Astrocyte (in vitro differentiated cells and primary cell): ENCODE measurements at places on chromosomes 16 and 17. TPM values are rescaled to one million over a fixed set of nuclear protein-coding genes. Genes with fewer than 3 reads are reported as not detected.

GRCh38 chr16:66926961-66927436, 1.7 kb upstream of the RRAD start:
- H3K27me3 ChIP-seq = peaks cover 9% of the 10 kb centered on the region
- peaks cover 34% of the 10 kb centered on the region for H3K4me1 ChIP-seq
- DNase-seq = peak; percentile 89
- H3K4me3 ChIP-seq = no peak overlapping the region

DNA sequence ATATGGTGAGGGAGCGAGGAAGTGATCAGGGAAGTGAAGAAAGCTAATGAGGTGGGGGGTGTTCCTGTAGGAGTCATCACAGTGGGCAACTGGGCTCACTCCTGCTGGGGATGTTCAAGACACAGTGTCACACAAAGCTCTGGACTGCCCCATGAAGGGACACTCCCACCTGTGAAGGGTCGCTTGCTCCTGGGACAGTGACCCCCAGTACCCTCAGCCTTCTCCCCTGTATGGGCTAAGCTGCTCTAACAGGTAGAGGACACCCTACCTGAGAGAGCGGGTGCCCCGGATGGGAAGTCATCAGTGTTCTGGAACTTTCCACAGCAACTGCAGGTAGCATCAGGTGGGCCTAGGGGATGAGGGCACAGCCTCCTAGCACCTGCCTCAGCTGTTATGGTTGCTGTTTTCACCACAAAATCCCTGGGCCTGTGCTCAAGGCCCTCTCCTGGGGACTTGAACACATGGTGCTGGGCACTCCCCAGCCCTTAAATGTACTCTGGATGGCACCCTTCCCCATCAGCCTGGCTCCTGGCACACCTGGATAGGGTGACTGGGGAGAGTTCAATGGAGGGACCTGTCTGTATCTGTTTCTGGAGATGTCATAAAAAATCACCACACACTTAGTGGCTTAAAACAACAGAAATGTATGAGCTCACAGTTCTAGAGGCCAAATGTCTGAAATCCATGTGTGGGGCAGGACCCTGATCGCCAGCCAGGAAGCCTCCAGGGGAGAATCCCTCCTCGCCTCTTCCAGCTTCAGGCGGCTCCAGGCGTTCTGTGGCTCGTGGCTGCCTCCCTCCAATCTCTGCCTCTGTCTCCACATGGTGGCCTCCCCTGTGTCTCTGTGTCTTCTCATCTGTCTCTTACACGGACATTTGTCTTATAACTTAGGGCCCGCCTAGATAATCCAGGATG, 104.0 kb upstream of the CDH5 start:
- H3K4me1 ChIP-seq = peaks cover 26% of the 10 kb centered on the region
- no peak overlapping the region for H3K27ac ChIP-seq
- H3K4me3 ChIP-seq = no peak overlapping the region
- peak; percentile 52 for DNase-seq
- no peaks in the 10 kb centered on the region for H3K36me3 ChIP-seq

GRCh38 chr16:932831-933330, 37.9 kb downstream of the LMF1 start:
- H3K36me3 ChIP-seq = no peaks in the 10 kb centered on the region
- H3K27me3 ChIP-seq = no peaks in the 10 kb centered on the region
- no peak for DNase-seq
- no peak overlapping the region for H3K4me3 ChIP-seq
- no peak overlapping the region for H3K27ac ChIP-seq

GRCh38 chr17:35889241-35889640, 9.1 kb upstream of the CCL5 start:
- DNase-seq = no peak
- H3K36me3 ChIP-seq = no peaks in the 10 kb centered on the region
- peaks cover 5% of the 10 kb centered on the region for H3K4me1 ChIP-seq
- H3K4me3 ChIP-seq = no peak overlapping the region
- H3K27ac ChIP-seq = no peak overlapping the region

DNA sequence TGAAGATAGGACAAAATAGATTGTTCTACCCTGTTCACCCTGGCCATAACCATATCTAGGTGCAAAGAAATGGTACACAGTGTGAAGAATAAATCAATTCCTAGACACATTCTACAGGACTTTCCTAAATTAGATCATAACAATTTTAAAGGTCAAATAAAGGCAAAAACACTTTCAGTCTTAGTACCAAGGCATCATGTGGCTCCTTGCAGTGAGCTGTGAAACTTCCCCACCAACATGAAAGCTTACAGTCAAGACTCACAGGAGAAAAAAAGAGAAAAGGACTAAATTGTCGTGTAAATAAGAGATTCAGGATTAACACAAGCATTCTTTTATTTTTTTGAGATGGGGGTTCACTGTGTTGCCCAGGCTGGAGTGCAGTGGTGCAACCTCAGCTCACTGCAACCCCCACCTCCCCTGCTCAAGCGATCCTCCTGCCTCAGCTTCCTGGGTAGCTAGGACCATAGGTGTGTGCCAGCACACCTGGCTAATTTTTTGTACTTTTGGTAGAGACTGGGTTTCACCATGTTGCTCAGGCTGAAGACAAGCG, 14.2 kb downstream of the NSMCE1 start:
- H3K4me3 ChIP-seq = no peak overlapping the region
- peak overlapping the region; percentile 70 for H3K27ac ChIP-seq
- no peaks in the 10 kb centered on the region for H3K27me3 ChIP-seq
- H3K36me3 ChIP-seq = no peaks in the 10 kb centered on the region
- DNase-seq = no peak

GRCh38 chr16:54366943-54367342, 80.4 kb upstream of the IRX3 start:
- DNase-seq = no peak
- no peaks in the 10 kb centered on the region for H3K27me3 ChIP-seq
- no peak overlapping the region for H3K27ac ChIP-seq
- H3K36me3 ChIP-seq = no peaks in the 10 kb centered on the region
- H3K4me1 ChIP-seq = no peaks in the 10 kb centered on the region

DNA sequence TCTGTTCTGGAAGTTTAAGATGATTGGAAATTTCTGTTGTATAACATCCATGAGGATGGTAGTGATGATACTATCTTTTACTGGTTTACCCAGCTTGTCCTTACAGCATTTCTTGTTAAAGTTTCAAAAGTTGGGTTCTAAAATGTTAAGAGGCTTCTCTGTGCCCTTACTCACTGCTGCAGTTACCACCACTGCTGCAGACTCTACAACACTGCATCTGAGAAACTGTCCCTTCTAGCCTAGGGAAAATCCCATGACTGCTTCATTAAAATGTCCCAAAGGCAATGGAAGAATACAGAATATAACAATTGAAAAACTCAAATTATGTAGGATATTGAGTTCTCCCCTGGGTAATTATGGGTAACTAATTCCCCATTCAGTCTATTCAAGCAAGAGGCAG, 3.8 kb upstream of the NSRP1 start:
- no peaks in the 10 kb centered on the region for H3K27me3 ChIP-seq
- H3K27ac ChIP-seq = no peak overlapping the region
- H3K4me3 ChIP-seq = no peak overlapping the region

GRCh38 chr16:19419698-19420075, 2.0 kb downstream of the TMC5 start:
- H3K4me3 ChIP-seq = no peak overlapping the region
- no peaks in the 10 kb centered on the region for H3K27me3 ChIP-seq
- no peaks in the 10 kb centered on the region for H3K4me1 ChIP-seq
- peak; percentile 14 for DNase-seq
- H3K36me3 ChIP-seq = no peaks in the 10 kb centered on the region

GRCh38 chr17:44899074-44899782, at the start of gene EFTUD2:
Gene EFTUD2, minus strand, starts transcription at chr17:44899445. Its CDS starts 4,924 bp downstream, at chr17:44894521.
- peaks cover 5% of the 10 kb centered on the region for H3K36me3 ChIP-seq
- peak within 1 kb of the TSS; percentile 85 for H3K4me3 ChIP-seq
- H3K27me3 ChIP-seq = no peaks in the 10 kb centered on the region
- peak within 1 kb of the TSS; percentile 100 for H3K27ac ChIP-seq

DNA sequence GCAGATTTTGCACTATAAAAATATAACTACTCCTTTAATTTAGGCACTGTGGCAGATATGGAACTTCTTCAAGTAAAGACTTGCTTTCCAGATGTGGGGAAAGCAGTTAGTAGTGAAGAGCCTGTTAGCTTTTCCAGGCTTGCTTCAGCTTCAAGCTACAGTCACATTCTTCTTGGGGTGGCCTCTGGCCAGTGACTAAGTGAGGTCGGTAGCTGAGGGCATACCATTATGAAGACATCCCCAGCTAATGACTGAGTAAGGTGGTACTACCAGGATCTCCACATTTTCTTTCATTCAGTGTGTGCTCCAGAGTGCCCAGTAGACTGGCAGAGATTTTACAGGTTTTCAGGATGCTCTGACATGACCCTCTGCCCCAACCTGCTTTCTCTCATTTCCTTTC, 167.1 kb upstream of the KIF2B start:
- H3K4me3 ChIP-seq = no peak overlapping the region
- no peaks in the 10 kb centered on the region for H3K27me3 ChIP-seq
- no peaks in the 10 kb centered on the region for H3K4me1 ChIP-seq

GRCh38 chr17:70405492-70406220, 236.3 kb downstream of the KCNJ2 start:
- H3K4me1 ChIP-seq = peaks cover 11% of the 10 kb centered on the region
- no peak overlapping the region for H3K4me3 ChIP-seq

DNA sequence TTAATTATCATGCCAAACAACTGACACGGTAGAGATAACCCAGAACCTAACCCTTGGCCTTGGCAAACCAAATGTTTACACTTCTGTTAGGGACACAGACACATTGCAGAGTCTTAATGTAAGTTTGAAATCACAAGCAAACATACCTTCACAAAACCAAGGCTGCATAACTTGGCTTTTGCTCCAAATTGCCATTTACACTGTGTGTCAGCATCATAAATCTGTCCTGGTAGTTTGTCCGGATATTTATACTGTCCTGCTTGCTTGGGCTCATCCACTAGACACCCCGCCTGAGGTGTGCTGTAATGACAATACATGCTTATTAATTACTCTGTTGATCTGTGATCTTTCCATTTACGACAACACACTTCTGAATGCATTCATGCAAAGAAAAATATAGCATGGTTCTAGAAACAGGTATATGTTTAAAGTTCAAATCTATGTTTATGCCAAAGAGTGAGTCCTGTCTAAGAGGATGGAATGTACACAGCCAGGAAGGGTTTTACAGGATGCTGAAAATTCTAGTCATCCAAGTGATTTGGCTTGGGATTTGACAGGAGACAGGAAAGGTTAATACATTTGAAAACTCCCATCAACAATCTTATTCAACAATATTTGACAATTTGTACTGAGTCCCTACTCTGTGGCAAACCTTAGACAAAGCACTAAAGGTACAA, 81.1 kb downstream of the ADAMTS18 start:
- H3K27ac ChIP-seq = no peak overlapping the region
- no peak for DNase-seq
- H3K4me3 ChIP-seq = no peak overlapping the region
- H3K27me3 ChIP-seq = no peaks in the 10 kb centered on the region

- H3K4me3 ChIP-seq = no peak overlapping the region
- H3K27me3 ChIP-seq = no peaks in the 10 kb centered on the region
- no peaks in the 10 kb centered on the region for H3K36me3 ChIP-seq
- DNase-seq = no peak
- no peaks in the 10 kb centered on the region for H3K4me1 ChIP-seq
Measured at GRCh38 chr17:33642002-33642401, 348.9 kb upstream of the ASIC2 start.

DNA sequence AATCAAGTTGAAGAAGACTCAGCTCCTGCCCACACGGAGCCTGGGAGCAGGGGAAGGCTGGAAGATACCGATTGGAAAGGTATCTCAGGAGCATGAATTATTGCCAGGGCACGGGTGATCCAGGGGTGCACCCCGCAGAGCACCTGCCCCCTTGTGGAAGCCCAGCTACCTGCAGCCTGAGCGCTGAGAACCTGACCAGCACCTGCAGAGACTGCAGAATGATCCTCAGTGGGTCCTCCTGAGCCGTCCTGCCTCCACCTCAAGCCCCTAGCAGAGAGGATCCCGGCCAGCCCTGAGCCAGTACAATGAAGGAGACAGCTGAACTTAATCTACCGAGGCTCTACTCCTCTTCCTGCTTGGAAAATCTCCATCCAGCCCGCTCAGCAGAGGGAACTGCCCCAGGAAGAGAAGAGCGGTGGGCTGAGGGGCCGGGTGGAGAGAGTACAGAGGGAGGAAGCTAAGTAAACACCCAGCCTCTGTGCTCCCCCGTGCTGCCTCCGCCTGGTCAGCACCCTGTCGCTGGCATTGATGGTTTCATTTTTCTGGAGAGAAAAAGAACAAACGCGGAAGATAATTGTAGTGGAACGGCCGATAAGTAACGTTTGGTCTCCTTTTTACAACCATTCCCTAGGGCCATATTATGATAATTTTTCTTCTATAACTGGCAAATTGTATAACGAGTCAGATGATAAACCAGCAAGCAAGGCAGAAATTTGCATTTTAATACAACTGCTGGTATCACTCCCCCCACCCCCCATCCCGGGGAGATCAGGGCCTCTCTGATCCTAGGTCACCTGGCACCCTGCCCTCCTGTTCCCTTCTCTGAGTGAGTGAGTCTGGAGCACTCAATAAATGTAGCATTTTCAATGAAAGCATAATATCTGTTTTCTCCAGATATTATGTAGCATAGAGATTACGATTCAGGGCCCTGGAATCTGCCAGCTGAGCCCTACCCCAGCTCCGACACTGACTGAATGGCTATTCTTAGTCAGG, 204.5 kb upstream of the RPL38 start:
- H3K27me3 ChIP-seq = no peaks in the 10 kb centered on the region
- no peak for DNase-seq
- H3K27ac ChIP-seq = no peak overlapping the region
- no peaks in the 10 kb centered on the region for H3K36me3 ChIP-seq

DNA sequence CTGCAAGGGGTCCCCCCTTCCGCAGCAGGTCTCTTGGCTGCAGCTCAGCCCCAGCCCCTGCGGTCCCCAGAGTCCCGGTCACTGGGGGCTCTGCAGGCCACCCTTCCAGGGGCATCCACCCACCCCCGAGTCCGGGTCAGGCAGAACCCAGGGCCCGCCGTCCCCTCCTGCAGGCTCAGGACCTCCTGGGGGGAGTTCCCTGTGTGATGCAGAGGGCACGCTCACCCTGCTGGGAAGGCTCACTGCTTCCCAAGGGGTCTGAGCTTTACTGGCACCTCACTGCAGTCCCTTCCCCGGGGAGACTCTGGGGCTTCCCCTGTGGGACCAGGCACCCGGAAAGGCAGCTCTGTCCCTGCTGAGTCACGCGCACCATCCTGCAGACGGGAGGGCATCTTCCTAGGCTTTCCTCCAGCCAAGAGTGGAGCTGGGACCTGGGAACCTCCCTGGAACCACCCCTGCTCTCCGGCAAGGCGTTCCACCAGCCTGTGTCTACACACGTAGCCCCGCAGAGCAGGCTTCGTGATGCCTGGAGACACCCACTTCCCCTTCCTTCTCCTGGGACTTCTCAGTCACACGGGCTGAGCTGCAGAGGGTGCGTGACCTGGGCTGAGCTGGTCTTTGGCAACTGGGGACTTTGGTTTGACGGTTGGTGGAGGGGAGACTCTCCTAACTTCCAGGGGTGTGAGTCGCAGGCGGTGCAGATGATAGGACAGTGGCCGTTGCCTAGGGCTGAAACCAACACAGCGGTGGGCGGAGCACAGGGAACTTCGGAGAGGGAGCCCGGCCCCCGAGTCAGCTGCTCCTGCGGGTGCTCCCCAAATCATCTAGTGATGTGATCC, 23.4 kb downstream of the SLC25A10 start:
- no peak overlapping the region for H3K27ac ChIP-seq
- no peaks in the 10 kb centered on the region for H3K36me3 ChIP-seq
- peaks cover 3% of the 10 kb centered on the region for H3K4me1 ChIP-seq
- DNase-seq = no peak
- no peak overlapping the region for H3K4me3 ChIP-seq
- H3K27me3 ChIP-seq = peaks cover 12% of the 10 kb centered on the region

The TTC19 gene
- 21.9 and 25.7 TPM in 2 replicates for total RNA-seq

The KRTAP9-8 gene
- not detected in 2 replicates for total RNA-seq

The PYDC1 gene
- not detected in 2 replicates for total RNA-seq

The CBX2 gene
- total RNA-seq = 3.9 and 6.7 TPM in 2 replicates

The GLOD4 gene
- total RNA-seq = 48.3 and 61.8 TPM in 2 replicates

The MYH2 gene
- 0.02 TPM in 1 of 2 replicates, not detected in the other for total RNA-seq

The KRTAP1-4 gene
- total RNA-seq = not detected in 2 replicates
